Stimulated activated CD4-positive, alpha-beta T cell treated with anti-CD3 and anti-CD28 coated beads, Interleukin-4, amount 100 ng/mL, for 4 hours (primary cell): ENCODE measurements at places on chromosomes 13 and 19.

DNA sequence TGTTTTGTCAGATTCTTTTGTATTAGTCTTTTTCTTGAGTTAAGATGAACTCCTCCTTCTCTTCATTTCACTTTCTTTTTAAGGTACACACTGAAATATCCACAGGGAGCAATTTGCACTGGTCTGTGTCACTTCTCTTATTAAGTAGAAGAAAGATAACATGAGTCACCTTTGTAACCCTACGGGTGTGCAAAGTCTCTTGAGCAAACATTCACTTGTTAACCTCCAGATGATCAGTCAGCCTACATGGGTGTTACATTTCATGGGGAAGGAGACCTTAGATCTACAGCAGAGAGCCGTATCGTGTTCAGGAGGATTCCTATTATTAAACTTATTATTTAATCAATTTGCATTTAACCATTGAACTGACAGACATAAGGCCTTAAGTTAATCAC lies 5.1 kb downstream of the ZNF507 start:
- DNase-seq, result no peak

DNA sequence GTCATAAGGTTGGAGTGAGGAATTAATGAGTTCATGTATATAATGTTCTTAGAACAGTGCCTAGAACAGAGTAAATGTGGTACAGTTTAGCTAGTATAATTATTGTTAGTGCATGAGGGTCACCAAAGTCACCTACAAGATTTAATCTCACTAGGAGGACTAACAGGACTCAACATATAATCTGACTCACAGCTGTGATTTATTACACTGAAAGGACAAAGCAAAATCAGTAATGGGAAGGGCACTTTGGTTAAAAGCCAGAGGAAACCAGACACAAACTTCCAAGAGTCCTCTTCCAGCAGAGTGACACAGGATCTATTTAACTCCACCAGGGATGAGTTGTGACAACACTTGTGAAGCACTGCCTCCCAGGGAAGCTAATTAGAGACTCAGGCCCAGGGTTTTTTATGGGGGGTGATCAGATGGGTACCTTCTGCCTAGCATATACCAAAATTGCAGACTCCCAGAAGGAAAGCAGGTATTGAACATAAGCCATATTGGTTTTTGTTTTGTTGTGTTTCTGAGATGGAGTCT lies 341.2 kb upstream of the DACH1 start:
- DNase-seq, result no peak

- DNase-seq, result no peak
These were observed 31.9 kb upstream of the ATP11A start for GRCh38 chr13:112657850-112658445.

DNA sequence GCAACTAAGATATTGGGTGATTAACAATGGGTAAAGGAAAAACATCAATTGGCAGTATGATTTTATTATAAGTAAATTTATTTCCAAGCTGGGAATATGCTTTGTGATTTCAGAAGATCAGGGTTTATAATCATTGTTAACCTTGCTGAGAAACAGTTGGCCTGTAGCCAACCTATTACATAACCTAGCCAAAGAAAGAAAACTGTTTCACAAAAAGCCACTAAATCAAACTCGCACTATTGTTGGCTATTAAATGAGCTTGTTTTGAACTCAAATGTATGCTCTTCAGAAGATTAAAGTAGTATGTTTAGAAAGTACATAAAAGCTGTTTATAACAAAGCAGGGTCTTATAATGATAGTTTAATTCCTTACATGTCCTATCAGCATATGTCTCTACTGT lies 151.7 kb downstream of the LHFPL6 start:
- no peak for DNase-seq
